ENCODE measurements at places on chromosomes 6 and 20. TPM values are rescaled to one million over a fixed set of nuclear protein-coding genes. Genes with fewer than 3 reads are reported as not detected.

The POU5F1 gene
- 1.3 TPM for total RNA-seq

The KIF6 gene
- total RNA-seq = 0.33 TPM

The FOXA2 gene
- total RNA-seq = not detected

The TNNC2 gene
- total RNA-seq = 0.39 TPM

The RNF39 gene
- total RNA-seq = 0.07 TPM

The ARHGAP40 gene
- not detected for total RNA-seq

The HLA-DPB1 gene
- 19.5 TPM for total RNA-seq

The SSTR4 gene
- total RNA-seq = 0.07 TPM

The PSORS1C2 gene
- not detected for total RNA-seq

The TRIM15 gene
- total RNA-seq = not detected

The DNAH8 gene
- total RNA-seq = not detected

The BTN1A1 gene
- not detected for total RNA-seq

The UBD gene
- total RNA-seq = not detected

The NT5E gene
- total RNA-seq = 667 TPM

The PKHD1 gene
- total RNA-seq = not detected

The FOXC1 gene
- 8.2 TPM for total RNA-seq

The HLA-DMA gene
- 3.3 TPM for total RNA-seq

The SLC44A4 gene
- not detected for total RNA-seq

The HAO1 gene
- not detected for total RNA-seq

The FOXO3 gene
- total RNA-seq = 59.6 TPM

The COL11A2 gene
- total RNA-seq = 0.13 TPM

The RIPOR3 gene
- 0.33 TPM for total RNA-seq

The MCHR2 gene
- total RNA-seq = not detected

Data from smooth muscle cell of the pulmonary artery (primary cell).